ENCODE measurements at places on chromosomes 16 and 17.

DNA sequence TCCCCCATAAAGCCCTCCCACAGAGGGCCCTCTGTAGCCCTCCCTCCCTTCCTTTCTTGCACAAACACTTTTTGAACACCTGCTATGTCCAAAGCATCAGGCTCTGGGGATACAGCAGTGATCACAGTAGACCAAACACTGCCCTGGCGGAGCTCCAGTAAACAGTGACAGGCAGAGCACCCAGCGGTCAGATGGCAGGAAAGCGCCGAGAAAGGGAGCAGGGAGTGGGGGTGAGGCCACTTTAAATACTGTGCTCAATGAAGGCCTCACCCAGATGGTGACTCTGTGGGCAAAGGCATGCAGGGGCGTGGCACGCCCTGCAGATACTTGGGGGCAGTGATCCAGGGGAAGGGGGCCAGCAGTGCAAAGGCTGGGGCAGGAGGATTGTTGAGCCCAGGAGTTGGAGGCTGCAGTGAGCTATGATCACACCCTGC is 7.6 kb downstream of the PRR29 start:
- no peaks in the 10 kb centered on the region for H3K4me1 ChIP-seq
- H3K27ac ChIP-seq: no peak overlapping the region
- DNase-seq: no peak
- H3K4me3 ChIP-seq: peak overlapping the region; percentile 42

DNA sequence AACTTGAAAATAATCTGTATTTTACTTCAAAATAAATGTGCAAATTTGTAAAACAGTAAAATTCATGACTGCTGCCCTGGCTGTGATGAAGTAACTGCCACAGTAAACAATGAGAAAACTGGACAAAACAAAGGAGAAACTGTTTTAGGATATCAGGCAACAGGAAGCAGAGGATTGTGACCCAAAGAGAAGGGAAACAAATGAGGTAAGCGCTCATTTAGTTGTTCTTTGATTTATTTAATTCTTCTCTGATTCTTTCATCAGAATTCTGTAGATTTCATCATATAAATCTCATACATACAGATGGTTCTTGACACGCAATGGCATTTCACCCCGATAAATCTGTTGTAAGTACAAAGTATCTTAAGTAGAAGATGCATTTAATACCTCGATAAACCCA is 198.1 kb upstream of the AXIN2 start:
- H3K27ac ChIP-seq: no peak overlapping the region
- H3K4me1 ChIP-seq: no peaks in the 10 kb centered on the region
- H3K27me3 ChIP-seq: no peaks in the 10 kb centered on the region

- no peaks in the 10 kb centered on the region for H3K4me1 ChIP-seq
- peaks cover 10% of the 10 kb centered on the region for H3K27me3 ChIP-seq
- H3K4me3 ChIP-seq: no peak overlapping the region
- DNase-seq: no peak
These were observed 202.8 kb upstream of the FOXF1 start for GRCh38 chr16:86307514-86307903.

DNA sequence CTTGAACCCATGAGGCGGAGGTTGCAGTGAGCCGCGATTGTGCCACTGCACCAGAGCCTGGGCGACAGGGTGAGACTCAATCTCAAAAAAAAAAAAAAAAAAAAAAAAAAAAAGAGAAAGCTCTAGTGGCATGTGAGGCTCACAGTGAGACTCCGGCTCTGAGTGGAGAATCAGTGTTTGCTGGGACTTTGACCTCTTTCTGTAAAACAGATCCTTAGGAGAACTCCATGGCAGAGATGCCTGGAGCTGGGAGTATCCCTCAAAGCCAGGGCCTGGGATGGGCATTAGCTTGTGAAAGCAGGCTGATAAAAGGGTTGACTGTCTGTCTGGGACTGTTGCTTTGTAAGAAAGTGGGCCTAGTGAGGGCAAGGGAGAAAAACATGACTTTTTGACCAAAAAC is 46.4 kb downstream of the ZNF207 start:
- H3K4me1 ChIP-seq: no peaks in the 10 kb centered on the region
- no peak overlapping the region for H3K27ac ChIP-seq
- H3K36me3 ChIP-seq: no peaks in the 10 kb centered on the region
- no peak for DNase-seq

DNA sequence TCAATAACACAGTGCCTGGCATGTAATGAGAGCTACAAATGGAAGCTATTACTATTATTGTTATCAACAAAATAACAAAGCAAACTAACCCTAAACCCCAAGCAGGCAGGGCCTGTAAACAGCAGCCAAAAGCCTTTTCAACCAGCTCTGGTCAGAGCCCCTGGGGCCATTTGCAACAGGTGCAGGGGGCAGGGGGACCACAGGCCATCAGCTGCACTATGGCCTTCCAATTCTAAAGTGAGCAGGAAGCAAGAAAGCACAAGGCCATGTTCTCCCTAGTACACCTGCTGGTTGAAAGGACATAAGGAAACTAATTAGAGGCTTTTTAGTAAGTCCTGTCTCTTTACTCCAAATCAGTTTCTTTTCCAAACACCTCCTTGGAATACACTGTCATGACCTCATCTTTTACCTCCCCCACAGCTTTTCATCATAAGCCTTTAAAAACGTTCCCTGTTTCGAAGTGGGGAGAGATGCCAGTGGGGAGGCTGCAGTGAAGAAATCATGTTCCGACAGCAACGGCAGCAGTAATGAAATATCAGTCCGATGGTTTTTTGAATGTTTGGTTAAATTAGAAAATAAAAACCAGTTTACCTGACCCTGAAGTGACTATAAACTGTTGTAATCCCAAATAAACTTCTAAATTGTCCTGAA is 68.4 kb upstream of the GSG1L start:
- no peaks in the 10 kb centered on the region for H3K4me1 ChIP-seq
- H3K27ac ChIP-seq: peak overlapping the region; percentile 51
- no peak overlapping the region for H3K4me3 ChIP-seq
- H3K27me3 ChIP-seq: no peaks in the 10 kb centered on the region
- H3K36me3 ChIP-seq: no peaks in the 10 kb centered on the region
- no peak for DNase-seq

DNA sequence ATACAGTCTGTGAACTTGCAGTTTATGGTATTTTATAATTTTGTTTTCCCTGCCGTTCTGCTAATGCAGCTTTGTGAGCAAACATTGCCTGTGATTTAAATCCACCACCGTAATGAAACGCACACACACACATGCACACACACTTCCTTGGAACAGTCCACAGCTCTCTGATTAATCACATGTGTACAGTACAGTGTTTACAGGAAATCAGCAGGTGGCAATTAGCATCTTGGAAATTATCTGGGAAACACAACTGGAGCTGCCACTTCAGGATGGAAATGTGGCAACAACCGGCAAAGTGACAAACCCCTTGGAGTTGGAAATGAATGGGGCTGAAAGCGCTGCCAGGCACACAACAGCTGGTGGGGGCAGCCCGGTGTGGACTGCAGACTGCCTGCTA is 12.9 kb upstream of the ZKSCAN2 start:
- H3K4me3 ChIP-seq: no peak overlapping the region
- H3K27ac ChIP-seq: no peak overlapping the region
- no peaks in the 10 kb centered on the region for H3K27me3 ChIP-seq
- no peaks in the 10 kb centered on the region for H3K36me3 ChIP-seq
- no peak for DNase-seq

- no peaks in the 10 kb centered on the region for H3K36me3 ChIP-seq
- H3K4me3 ChIP-seq: no peak overlapping the region
- H3K4me1 ChIP-seq: no peaks in the 10 kb centered on the region
- no peak overlapping the region for H3K27ac ChIP-seq
- no peaks in the 10 kb centered on the region for H3K27me3 ChIP-seq
These were observed 3.0 kb upstream of the PIK3R6 start for GRCh38 chr17:8870406-8871040.

- H3K27ac ChIP-seq: peak overlapping the region; percentile 86
- H3K4me3 ChIP-seq: no peak overlapping the region
- no peaks in the 10 kb centered on the region for H3K27me3 ChIP-seq
These were observed 40.9 kb downstream of the RFFL start for GRCh38 chr17:35022536-35023063.

GRCh38 chr16:71904239-71904638 is 8.9 kb downstream of the IST1 start:
- peaks cover 15% of the 10 kb centered on the region for H3K36me3 ChIP-seq
- no peaks in the 10 kb centered on the region for H3K27me3 ChIP-seq
- no peaks in the 10 kb centered on the region for H3K4me1 ChIP-seq
- no peak overlapping the region for H3K27ac ChIP-seq

- H3K4me1 ChIP-seq: peaks cover 20% of the 10 kb centered on the region
- no peak overlapping the region for H3K27ac ChIP-seq
- no peaks in the 10 kb centered on the region for H3K27me3 ChIP-seq
- DNase-seq: no peak
- H3K4me3 ChIP-seq: no peak overlapping the region
- no peaks in the 10 kb centered on the region for H3K36me3 ChIP-seq
These were observed 19.1 kb downstream of the ZFHX3 start for GRCh38 chr16:73028721-73029361.

GRCh38 chr17:28494445-28495188 is 11.5 kb upstream of the FOXN1 start:
- no peaks in the 10 kb centered on the region for H3K36me3 ChIP-seq
- no peaks in the 10 kb centered on the region for H3K27me3 ChIP-seq
- H3K27ac ChIP-seq: no peak overlapping the region
- no peak for DNase-seq
- H3K4me3 ChIP-seq: no peak overlapping the region

DNA sequence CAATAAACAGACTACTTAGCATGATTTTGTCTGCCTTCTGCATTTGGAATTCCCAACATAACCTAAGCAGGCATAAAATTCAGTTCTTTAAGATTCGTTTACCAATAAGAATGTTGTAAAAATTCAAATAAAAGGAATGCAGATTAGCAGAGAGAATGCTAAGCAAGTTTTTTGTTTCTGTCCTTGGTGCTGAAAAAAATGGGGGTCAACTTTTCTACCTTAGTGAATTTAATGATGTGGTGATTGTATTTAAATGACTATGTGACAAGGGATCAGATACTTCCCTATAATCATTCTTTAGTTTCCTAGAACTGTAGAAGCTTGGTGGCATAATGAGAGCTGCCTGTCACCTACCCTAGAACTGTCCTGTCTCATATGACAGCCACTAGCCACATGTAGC is 159.5 kb downstream of the RBFOX1 start:
- no peak for DNase-seq
- no peak overlapping the region for H3K4me3 ChIP-seq
- no peaks in the 10 kb centered on the region for H3K27me3 ChIP-seq
- no peaks in the 10 kb centered on the region for H3K4me1 ChIP-seq
- no peak overlapping the region for H3K27ac ChIP-seq
